Uterus (tissue), 4 donors: ENCODE measurements at places on chromosomes 7 and 10. TPM values are rescaled to one million over a fixed set of nuclear protein-coding genes. Genes with fewer than 3 reads are reported as not detected.

Gene SEMA3E
- 3.3 TPM for total RNA-seq

- no peak for DNase-seq
- H3K27me3 ChIP-seq = no peaks in the 10 kb centered on the region
- H3K4me1 ChIP-seq = no peaks in the 10 kb centered on the region
- no peaks in the 10 kb centered on the region for H3K36me3 ChIP-seq
- H3K27ac ChIP-seq = no peak overlapping the region
- H3K4me3 ChIP-seq = no peak overlapping the region
Measured at GRCh38 chr7:155306673-155307470, 9.2 kb downstream of the INSIG1 start.

DNA sequence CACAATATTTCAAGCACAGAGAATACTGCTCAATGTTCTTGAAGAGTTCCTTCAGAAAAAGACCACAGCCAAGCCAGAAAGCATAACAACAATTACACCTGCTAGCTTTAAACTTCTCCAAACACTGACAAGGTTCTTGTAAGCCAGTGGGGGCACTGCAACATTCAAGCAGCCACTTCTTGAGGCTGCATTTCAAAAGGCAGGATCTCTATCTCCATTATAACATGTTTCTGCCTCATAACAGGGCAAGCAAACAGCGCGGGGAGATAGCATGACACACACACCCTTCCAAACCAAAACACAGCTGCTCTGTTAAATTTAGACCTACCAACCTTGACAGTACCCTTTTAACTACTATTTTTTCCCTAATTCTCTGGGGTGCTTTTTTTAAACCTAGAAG lies 30.8 kb downstream of the CHCHD3 start:
- H3K4me3 ChIP-seq = no peak overlapping the region
- no peaks in the 10 kb centered on the region for H3K27me3 ChIP-seq
- no peak for DNase-seq
- no peak overlapping the region for H3K27ac ChIP-seq
- H3K4me1 ChIP-seq = peaks cover 13% of the 10 kb centered on the region

GRCh38 chr7:95828824-95829790 lies 56.8 kb downstream of the DYNC1I1 start:
- H3K27ac ChIP-seq = no peak overlapping the region
- no peak overlapping the region for H3K4me3 ChIP-seq
- no peak for DNase-seq
- no peaks in the 10 kb centered on the region for H3K4me1 ChIP-seq
- no peaks in the 10 kb centered on the region for H3K27me3 ChIP-seq
- no peaks in the 10 kb centered on the region for H3K36me3 ChIP-seq

GRCh38 chr7:137506031-137506430 lies 162.5 kb upstream of the PTN start:
- no peak for DNase-seq
- H3K4me1 ChIP-seq = no peaks in the 10 kb centered on the region
- no peak overlapping the region for H3K4me3 ChIP-seq
- H3K27me3 ChIP-seq = no peaks in the 10 kb centered on the region
- H3K36me3 ChIP-seq = no peaks in the 10 kb centered on the region
- no peak overlapping the region for H3K27ac ChIP-seq

- no peaks in the 10 kb centered on the region for H3K36me3 ChIP-seq
- H3K27ac ChIP-seq = no peak overlapping the region
- no peaks in the 10 kb centered on the region for H3K27me3 ChIP-seq
Measured at GRCh38 chr7:12244129-12244528, 33.0 kb downstream of the TMEM106B start.

DNA sequence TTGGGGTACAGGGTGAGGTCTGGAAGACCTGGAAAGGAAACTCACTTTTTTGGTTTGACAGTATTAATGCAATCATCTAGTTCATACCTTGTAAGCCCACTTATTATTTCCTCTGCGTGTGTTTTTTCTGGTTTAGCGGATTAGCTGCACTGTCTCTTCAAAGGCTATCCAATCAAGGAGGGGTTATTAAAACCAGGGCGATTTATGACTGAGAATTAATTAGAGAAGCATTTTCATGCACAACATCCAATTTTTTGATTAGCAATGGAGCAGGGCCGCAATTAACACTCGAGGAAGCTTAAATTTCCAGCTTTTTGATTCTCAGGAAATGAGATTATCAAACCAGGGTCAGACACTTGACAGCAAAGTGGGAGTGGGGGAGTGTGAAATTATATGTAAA lies 248.9 kb downstream of the EXOC4 start:
- H3K4me3 ChIP-seq = no peak overlapping the region
- no peaks in the 10 kb centered on the region for H3K4me1 ChIP-seq
- no peaks in the 10 kb centered on the region for H3K36me3 ChIP-seq
- no peaks in the 10 kb centered on the region for H3K27me3 ChIP-seq
- no peak for DNase-seq

- H3K27ac ChIP-seq = no peak overlapping the region
- no peaks in the 10 kb centered on the region for H3K27me3 ChIP-seq
- DNase-seq = no peak
- no peaks in the 10 kb centered on the region for H3K36me3 ChIP-seq
- no peaks in the 10 kb centered on the region for H3K4me1 ChIP-seq
Measured at GRCh38 chr10:101897633-101898032, 54.0 kb upstream of the KCNIP2 start.
